ENCODE measurements at places on chromosomes 16 and 17. TPM values are rescaled to one million over a fixed set of nuclear protein-coding genes. Genes with fewer than 3 reads are reported as not detected.
A peak's percentile ranks its signal among the peaks of the same experiment; 100 is the strongest.

The C16orf89 gene
- total RNA-seq, result 5.4 TPM

GRCh38 chr17:81101614-81102306 lies 63.5 kb upstream of the PVALEF start:
- DNase-seq, result peak; percentile 93
- H3K4me1 ChIP-seq, result no peaks in the 10 kb centered on the region
- no peak overlapping the region for H3K27ac ChIP-seq
- peaks cover 13% of the 10 kb centered on the region for H3K36me3 ChIP-seq
- H3K4me3 ChIP-seq, result no peak overlapping the region

GRCh38 chr17:68384941-68385340 lies 72.4 kb downstream of the WIPI1 start:
- DNase-seq, result no peak
- no peaks in the 10 kb centered on the region for H3K27me3 ChIP-seq
- peaks cover 2% of the 10 kb centered on the region for H3K4me1 ChIP-seq
- no peaks in the 10 kb centered on the region for H3K36me3 ChIP-seq
- H3K4me3 ChIP-seq, result no peak overlapping the region

The VKORC1 gene
- total RNA-seq, result 84.7 TPM

The TP53TG3B gene
- not detected for total RNA-seq

DNA sequence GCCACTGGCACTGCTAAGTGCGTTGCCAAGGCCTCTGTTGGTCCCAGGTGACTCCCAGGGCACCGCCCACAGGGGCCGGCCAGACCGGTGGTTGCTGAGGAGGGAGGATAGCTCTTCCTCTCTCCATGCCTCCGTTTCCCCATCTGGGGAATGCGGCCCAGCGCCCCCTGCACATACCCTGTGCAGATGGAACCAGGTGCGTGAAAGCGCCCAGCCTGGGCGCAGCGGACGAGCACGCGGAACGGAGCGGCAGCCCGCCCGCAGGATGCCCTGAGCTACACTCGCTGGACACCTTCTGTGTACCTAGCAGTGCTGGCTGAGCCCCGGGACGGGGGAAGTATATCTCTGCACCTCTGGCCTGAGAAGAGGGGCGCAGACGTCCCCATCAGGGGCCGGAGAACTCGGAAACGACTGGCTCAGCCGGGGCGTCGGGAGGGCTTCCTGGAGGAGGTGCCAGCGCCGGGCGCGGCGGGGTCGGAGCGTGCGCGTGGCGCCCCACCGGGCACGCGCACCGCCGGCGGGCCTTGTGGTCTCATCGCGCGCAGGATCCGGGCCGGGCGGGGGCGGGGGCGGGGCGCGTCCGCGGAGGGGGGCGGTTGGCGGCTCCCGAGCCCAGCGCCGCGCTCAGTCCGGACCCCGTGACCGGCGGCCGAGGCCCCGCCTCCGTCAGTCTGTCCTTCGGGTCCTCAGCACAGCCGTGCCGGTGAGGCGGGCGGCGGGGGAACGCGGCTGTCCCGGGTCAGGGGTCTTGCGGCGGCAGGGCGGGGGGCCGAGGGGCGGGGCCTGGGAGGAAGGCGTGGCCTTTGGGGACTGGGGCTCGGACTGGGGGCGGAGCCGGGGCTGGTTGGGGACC lies at the start of the genes CCDC78 and HAGHL:
CCDC78 (minus strand) TSS at position 6 of the 853 bp plus-strand sequence. CDS start 76 bp downstream, outside the sequence.
HAGHL (plus strand) TSS at position 669 of the 853 bp plus-strand sequence. CDS start 404 bp downstream, outside the sequence.
- no peak within 1 kb of the TSS for H3K27ac ChIP-seq
- H3K4me1 ChIP-seq, result no peaks in the 10 kb centered on the region
- peak; percentile 62 for DNase-seq
- H3K36me3 ChIP-seq, result no peaks in the 10 kb centered on the region

The RPL23 gene
- total RNA-seq, result 1,183 TPM

DNA sequence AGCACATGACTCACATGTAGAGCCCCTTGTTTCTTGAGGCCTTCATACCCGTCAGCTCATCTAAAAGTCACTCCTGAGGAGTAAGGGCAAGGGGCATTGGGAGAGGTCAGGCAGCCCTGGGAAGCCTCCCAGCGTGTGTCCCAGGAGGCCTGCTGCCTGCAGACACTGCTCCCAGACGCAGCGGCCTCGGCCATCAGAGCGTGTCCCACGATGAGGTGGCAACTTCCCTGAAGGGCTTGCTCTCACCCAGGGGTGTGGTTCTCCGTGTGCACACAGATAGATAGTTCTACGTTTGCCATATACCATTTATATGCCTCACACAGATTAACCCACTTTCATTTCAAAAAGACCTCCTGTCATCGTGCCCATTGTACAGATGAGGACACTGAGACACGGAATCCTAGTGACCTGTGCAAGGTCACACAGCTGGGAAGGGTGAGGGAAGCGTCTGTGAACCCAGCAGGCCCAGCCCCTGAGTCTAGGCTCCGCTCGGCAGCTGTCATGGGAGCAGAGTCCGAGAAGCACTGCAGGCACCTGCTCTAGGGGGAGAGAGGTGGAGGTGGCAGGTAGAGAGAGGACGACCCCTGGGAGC lies 8.3 kb downstream of the TUBB3 start:
- no peaks in the 10 kb centered on the region for H3K36me3 ChIP-seq
- H3K4me1 ChIP-seq, result no peaks in the 10 kb centered on the region
- no peak overlapping the region for H3K27ac ChIP-seq
- no peak for DNase-seq
- no peaks in the 10 kb centered on the region for H3K27me3 ChIP-seq

The AATF gene
- total RNA-seq, result 36.8 TPM
